Activated naive CD8-positive, alpha-beta T cell treated with anti-CD3 and anti-CD28 coated beads, Interleukin-2, amount 10 ng/mL, durations not matched to agents 7 days and 5 days (primary cell): ENCODE measurements at places on chromosomes 16 and 17.
A peak's percentile ranks its signal among the peaks of the same experiment; 100 is the strongest.

GRCh38 chr17:58353389-58353825 is 1.4 kb upstream of the SUPT4H1 start:
- peak overlapping the region; percentile 86 for H3K27ac ChIP-seq
- H3K4me3 ChIP-seq: peak overlapping the region; percentile 100
- no peak for DNase-seq
- H3K4me1 ChIP-seq: peaks cover 37% of the 10 kb centered on the region

DNA sequence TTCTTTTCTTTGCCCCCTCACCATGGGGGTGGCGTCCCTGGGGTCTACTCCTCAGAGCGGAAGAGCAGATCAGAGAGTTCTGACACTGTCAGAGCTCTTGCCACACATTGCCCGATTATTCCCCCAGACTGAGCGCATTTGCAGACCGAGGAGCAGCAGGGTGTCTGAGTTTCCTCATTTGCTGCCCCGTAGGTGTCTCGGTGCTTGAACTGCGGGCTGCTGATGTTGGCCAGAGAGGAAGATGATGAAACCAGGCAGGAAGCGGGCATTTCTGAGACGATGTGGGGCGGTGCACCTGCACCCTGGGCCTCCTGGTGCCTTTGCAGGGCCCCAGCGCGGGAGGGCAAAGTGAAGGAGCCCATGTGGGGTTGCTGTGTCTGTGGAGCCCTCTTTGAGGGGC is 55.2 kb downstream of the ARSG start:
- peaks cover 69% of the 10 kb centered on the region for H3K4me1 ChIP-seq
- H3K27ac ChIP-seq: peak overlapping the region; percentile 97
- H3K36me3 ChIP-seq: peaks cover 7% of the 10 kb centered on the region
- peak overlapping the region; percentile 75 for H3K4me3 ChIP-seq

GRCh38 chr17:28717578-28718332 is at the start of gene RAB34:
Gene RAB34, minus strand, starts transcription at chr17:28717868. Its CDS starts 602 bp downstream, at chr17:28717266.
- H3K36me3 ChIP-seq: peaks cover 21% of the 10 kb centered on the region
- peak within 1 kb of the TSS; percentile 70 for H3K4me3 ChIP-seq
- DNase-seq: no peak
- peaks cover 30% of the 10 kb centered on the region for H3K27me3 ChIP-seq
- H3K4me1 ChIP-seq: peaks cover 23% of the 10 kb centered on the region
- peak within 1 kb of the TSS; percentile 47 for H3K27ac ChIP-seq

DNA sequence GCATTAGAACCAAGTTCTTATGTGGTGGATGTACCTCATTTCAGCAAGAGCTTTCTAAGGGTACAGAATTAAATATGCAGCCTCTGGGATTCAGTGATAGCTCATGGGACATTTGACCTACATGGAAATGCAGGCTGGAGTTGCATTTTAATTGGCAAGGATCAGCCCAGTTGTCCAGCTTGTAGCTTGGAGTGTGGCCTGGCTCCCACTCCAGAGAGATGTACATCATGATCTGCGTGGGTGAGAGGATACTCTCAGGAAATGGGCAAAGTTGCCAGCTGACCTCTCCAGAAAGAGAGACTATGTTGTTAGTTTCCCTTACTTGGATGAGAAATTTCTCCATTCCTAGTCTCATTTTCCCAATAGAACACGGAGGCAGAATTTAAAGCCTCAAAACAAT is 555.3 kb downstream of the MAF start:
- DNase-seq: no peak
- no peak overlapping the region for H3K27ac ChIP-seq
- H3K4me3 ChIP-seq: no peak overlapping the region
- H3K36me3 ChIP-seq: no peaks in the 10 kb centered on the region

- peaks cover 3% of the 10 kb centered on the region for H3K36me3 ChIP-seq
- peak; percentile 92 for DNase-seq
- H3K4me1 ChIP-seq: no peaks in the 10 kb centered on the region
- peaks cover 30% of the 10 kb centered on the region for H3K27me3 ChIP-seq
- no peak overlapping the region for H3K27ac ChIP-seq
These were observed 664 bp downstream of the HBQ1 start for GRCh38 chr16:180681-181564.

GRCh38 chr17:44277976-44278375 is 10.0 kb upstream of the SLC4A1 start:
- no peak overlapping the region for H3K27ac ChIP-seq
- DNase-seq: no peak
- H3K27me3 ChIP-seq: peaks cover 1% of the 10 kb centered on the region
- no peaks in the 10 kb centered on the region for H3K36me3 ChIP-seq
- H3K4me1 ChIP-seq: peaks cover 9% of the 10 kb centered on the region

GRCh38 chr17:17929655-17930380 is 42.4 kb downstream of the TOM1L2 start:
- no peak overlapping the region for H3K27ac ChIP-seq
- no peaks in the 10 kb centered on the region for H3K36me3 ChIP-seq
- no peak for DNase-seq
- peaks cover 9% of the 10 kb centered on the region for H3K4me1 ChIP-seq
- no peak overlapping the region for H3K4me3 ChIP-seq

GRCh38 chr16:49651996-49652395 is 203.9 kb downstream of the ZNF423 start:
- H3K27me3 ChIP-seq: peaks cover 2% of the 10 kb centered on the region
- no peak for DNase-seq
- no peak overlapping the region for H3K27ac ChIP-seq
- H3K36me3 ChIP-seq: no peaks in the 10 kb centered on the region
- H3K4me3 ChIP-seq: no peak overlapping the region
- peaks cover 3% of the 10 kb centered on the region for H3K4me1 ChIP-seq
